ENCODE measurements at places on chromosomes 5 and 9.
A peak's percentile ranks its signal among the peaks of the same experiment; 100 is the strongest.

- DNase-seq = no peak
These were observed 175.3 kb upstream of the ZNF608 start for GRCh38 chr5:124921694-124922093.

GRCh38 chr9:128419061-128419925 lies 1.4 kb upstream of the CERCAM start:
- peak; percentile 56 for DNase-seq

DNA sequence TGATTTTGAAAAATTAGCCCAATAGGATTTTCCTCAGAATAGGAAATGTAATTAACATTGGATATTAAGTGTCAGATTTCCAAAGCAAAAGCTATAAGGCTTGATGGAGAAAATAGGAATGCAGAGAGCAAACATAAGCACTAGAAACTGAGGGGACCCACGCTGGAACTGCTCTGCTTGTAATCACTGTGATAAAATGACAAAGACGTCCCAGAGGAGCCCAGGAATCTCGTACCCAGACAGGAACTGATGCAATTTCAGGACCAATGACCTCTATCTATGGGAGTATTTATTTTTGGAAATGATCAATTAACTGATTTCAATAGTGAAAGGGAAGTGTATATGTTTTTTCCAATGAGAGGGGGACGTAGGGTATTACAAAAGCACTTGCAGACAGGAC lies 714.5 kb upstream of the WWC1 start:
- DNase-seq = no peak

DNA sequence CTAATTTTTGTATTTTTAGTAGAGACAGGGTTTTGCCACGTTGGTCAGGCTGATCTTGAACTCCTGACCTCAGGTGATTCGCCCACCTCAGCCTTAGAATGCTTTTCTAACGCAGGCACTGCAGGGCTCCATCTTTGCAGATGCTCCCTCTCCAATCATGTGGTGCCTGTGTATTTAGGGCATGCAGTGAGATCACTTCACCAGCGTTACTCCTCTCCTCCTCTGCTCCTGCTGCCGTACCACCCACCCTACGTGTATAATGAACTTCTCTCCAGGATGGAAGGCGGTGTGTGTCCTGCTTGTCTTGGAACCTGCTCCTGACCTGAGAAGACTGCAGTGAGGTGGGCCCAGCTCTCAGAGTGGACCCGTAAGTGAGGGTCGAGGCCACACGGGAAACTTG lies 13.6 kb upstream of the CFAP157 start:
- DNase-seq = no peak

GRCh38 chr5:134738963-134739661 lies 764 bp downstream of the CAMLG start:
- DNase-seq = peak; percentile 59

- no peak for DNase-seq
These were observed 12.8 kb upstream of the CAMK4 start for GRCh38 chr5:111211341-111211740.
